ENCODE measurements at places on chromosomes 7 and 10. TPM values are rescaled to one million over a fixed set of nuclear protein-coding genes. Genes with fewer than 3 reads are reported as not detected.

GRCh38 chr10:130958003-130958402 lies 353.5 kb downstream of the TCERG1L start:
- no peak for DNase-seq

DNA sequence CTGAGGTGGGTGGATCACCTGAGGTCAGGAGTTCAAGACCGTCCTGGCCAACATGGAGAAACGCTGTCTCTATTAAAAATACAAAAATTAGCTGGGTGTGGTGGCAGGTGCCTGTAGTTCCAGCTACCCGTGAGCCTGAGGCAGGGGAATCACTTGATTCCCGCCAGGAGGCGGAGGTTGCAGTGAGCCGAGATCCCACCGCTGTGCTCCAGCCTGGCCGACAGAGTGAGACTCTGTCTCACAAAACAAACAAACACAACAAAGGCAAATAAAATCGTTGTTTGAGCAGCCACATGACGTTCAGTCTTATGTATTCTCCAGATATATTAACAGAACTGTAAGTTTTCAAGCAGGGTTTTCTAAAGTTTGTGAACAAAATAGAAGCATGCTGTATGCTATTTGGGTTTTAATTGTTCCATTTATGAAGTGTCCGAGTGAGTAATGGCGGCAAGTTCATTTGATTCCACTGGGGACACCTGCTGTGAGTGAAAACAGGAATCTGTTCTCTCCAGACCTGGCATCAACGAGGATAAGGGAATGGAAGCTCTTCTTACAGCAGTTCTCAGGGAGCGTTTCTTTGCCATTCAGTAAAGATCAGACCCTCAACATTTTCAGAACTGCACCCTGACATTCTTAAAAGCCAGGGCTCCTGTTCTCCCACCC lies 122.5 kb upstream of the PITRM1 start:
- DNase-seq, result no peak

- DNase-seq, result no peak
These were observed 12.4 kb downstream of the SRGN start for GRCh38 chr10:69100136-69100872.

DNA sequence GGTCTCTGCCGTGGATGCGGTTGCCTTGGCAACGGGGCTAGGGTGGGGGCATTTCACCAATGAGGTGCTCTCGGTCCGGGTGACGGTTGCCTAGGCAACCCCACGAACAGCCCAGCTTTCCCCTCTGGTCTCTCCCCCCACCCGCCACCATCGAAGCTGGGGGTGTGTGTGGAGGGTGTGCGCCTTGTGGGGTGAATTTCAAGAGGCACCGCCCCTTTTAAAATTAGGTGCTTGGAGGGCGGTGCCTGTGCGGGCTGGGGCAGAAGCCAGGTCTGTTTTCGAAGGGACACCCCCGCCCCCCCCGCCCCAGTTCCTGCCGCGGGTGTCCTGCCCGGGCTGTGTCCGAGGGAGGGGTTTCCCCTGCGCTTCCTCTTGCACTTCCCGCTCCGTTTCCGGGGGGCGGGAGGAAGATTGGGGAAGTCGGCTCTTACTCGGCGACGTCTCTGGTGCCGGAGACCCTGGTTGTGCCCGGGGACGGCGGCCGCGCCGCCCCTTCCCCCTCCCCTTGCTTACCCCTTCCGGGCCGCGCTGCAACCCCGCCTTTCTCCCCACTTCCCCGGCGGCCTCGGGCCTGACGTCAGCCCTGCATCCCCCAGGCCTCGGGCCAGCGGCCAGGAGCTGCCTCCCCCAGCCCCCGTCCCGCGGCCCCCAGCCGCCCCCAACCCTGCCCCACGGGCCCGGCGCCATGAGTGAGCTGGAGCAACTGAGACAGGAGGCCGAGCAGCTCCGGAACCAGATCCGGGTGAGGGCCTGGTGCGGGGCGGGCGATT lies 2.2 kb downstream of the GNB2 start:
- DNase-seq, result peak; percentile 59

The SPDYE1 gene
- polyA plus RNA-seq, result 2.1 TPM

DNA sequence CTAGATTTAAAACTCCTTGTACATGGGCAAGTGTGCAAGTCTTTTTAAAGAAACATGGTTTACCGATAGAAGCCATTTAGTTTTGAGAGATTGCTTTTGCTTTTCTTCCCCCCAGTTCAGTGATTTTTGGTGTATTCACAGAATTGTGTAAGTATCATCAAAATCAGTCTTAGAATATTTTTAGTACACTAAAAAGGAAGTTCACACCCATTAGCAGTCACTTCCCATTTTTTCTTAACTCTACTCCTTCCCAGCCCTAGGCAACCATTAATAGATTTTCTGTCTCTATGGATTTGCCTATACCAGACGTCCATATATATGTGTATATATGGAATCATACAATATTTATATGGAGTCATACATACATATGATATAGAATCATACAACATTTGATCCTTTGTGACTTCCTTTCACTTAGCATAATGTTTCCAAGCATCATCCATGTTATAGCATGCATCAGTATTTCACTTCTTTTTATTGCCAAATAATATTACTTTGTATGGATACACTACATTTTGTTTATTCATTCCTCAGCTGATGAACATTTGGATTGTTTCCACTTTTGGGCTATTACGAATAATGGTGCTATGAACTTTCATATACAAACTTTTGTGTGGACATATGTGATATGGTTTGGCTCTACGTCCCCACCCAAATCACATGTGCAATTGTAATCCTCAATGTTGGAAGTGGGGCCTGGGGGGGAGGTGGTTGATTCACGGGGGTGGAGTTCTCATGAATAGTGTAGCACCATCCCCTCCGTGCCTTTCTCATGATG lies 16.5 kb upstream of the ARL4A start:
- no peak for DNase-seq
